ENCODE measurements at places on chromosomes 13 and 19.

- DNase-seq, result no peak
Measured at GRCh38 chr13:31433207-31433606, 233.4 kb downstream of the B3GLCT start.

GRCh38 chr13:98458431-98458830 is 118.5 kb downstream of the STK24 start:
- DNase-seq, result no peak

GRCh38 chr13:98419786-98420553 is 156.9 kb downstream of the STK24 start:
- no peak for DNase-seq

GRCh38 chr19:44907613-44908012 is 2.0 kb downstream of the APOE start:
- no peak for DNase-seq

DNA sequence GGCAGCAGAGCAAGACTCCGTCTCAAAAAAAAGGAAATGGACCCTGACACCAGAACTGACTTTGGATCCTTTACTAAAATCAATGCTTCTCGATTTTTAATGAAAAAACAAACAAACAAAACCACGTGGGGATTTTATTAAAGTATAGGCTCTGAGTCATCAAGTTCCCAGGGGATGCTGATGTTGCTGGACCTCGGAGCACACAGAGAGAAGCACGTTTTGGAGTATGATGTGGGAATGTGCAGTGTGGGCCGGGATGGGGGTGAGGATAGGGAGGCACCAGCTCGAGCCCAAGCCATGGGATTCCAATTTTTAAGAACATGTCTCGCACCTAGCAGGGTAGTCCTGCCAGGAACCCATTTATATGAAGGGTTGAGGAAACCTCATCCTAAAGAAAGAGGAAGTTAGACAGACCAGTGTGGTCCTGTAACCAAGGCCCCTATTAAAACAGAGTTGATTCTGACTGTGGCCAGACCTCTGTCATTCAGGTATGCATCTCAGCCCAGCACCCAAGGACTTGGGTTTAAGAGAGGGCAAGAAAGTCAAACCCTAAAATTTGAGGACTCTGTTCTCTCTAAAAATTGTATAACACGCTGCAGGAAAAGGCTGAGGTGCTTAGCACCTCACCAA is 6.4 kb downstream of the FLT1 start:
- no peak for DNase-seq

- DNase-seq, result no peak
Measured at GRCh38 chr13:113890774-113891480, 27.1 kb upstream of the GAS6 start.

DNA sequence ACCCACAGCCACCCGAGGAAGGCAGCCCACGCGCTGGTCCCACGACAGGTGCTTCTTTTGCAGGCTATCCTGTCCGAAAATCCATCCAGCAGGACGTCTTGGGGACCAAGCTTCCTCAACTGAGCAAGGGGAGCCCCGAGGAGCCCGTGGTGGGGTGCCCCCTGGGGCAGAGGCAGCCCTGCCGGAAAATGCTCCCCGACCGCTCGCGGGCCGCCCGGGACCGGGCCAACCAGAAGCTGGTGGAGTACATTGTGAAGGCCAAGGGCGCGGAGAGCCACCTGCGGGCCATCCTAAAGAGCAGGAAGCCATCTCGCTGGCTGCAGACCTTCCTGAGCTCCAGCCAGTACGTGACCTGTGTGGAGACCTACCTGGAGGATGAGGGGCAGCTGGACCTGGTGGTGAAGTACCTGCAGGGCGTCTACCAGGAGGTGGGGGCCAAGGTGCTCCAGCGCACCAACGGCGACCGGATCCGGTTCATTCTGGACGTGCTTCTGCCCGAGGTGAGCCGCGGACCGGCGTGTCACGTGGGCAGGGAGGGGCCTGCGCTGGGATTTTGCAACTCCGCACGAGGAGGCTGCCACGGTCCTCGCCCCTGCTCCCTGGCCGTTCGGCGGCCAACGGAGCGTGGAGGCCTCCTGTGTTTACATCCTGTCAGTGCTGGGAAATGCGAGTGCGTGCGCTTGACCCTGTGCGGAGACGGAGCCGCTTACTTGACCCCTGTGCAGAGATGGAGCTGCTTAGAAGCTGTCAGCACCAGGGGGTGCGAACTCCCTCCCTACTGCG is 12.9 kb upstream of the NDUFS7 start:
- DNase-seq, result no peak

GRCh38 chr19:3423183-3423829 is 56.9 kb downstream of the NFIC start:
- peak; percentile 34 for DNase-seq

DNA sequence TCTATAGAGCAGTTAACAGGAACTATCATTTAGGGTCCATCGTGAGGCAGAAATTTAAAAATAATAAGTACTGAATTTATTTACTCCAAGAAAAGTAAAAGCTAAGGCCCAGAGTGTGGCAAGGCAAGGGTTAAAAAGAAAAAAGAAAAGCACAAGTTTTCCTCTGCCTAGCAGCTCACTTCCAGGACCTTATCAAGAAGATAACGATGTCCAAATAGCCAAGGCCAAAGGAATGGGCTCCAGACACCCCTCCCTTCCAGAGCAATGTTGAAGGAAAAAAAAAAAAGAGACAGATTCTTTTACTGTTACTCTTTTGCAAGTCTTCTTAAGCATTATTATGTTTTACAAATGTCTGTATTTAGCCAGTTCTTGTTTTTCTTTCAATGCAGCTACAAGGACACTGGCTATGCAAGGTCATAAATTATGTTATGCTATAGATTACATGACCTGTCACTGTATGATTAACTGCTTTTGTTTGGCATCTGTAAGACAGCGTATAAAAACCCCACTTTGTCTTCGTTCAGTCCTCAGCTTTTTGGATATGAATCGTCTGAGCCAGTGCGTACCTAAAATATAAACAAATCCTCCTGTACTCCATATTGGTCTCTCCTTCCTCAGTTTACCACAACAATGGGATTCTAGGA is 2.9 kb upstream of the ZNF700 start:
- DNase-seq, result no peak

GRCh38 chr13:89951341-89951740 is 1396.1 kb upstream of the MIR17HG start:
- no peak for DNase-seq

GRCh38 chr13:76009267-76009890 is 373.2 kb downstream of the LMO7 start:
- DNase-seq, result no peak

GRCh38 chr13:44718467-44718866 is 142.3 kb upstream of the TSC22D1 start:
- DNase-seq, result no peak
